ENCODE measurements at places on chromosomes 16 and 17.

GRCh38 chr17:47718634-47719405, 14.2 kb upstream of the TBX21 start:
- DNase-seq, result no peak

DNA sequence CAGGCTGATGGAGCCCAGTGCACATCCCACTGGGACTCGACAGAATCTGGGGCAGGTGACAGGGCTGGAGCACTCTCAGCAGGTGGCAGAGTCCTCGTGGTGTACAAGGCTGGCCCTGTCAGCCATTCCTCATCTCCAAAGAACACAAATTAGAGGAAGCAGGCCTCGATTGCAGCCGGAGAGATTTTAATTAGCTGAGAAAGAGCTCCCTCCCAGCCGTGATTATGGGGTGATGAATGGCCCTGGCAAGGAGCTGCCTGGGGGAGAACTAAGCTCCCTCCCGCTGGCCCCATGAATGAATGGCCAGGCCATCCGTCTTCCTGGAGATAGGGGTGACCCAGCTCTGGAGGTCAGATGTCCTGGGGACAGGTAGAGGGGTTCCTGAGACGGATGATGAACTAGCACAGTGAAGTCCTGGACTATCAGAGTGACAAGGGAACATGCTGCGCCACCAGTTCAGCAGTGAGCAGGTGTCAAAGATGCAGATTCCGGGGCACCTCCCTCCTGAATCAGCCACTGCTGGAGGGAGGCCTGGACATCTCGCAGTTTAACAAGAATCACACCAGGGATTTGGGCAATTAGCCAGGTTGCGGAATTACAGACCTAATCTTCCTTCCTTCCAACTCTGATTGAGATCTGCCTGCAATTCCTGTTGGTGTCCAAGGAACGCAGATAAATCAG, 35.5 kb downstream of the PIMREG start:
- DNase-seq, result no peak

GRCh38 chr17:41419716-41420115, 4.7 kb downstream of the KRT37 start:
- no peak for DNase-seq

GRCh38 chr16:57562669-57563486, 20.4 kb downstream of the ADGRG5 start:
- DNase-seq, result no peak

DNA sequence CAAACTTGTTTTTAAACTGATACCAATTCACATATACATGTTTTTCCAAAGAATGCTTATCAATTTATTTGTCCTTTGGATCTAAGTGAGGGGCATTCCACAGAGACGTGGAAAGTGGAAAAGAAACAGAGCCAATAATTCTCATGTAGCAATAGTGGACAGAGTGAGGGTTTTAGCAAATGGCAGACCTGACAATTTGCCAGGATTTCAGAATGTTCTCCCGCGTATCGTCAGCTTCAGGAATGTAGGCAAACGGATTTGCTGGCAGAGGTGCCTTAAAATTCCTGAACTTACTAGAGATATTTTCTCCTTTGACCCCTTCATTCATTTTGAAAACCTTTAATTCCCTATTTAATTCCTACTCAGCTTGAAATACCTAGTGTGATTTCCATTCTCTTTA, 193.4 kb upstream of the CPHXL start:
- peak; percentile 33 for DNase-seq

DNA sequence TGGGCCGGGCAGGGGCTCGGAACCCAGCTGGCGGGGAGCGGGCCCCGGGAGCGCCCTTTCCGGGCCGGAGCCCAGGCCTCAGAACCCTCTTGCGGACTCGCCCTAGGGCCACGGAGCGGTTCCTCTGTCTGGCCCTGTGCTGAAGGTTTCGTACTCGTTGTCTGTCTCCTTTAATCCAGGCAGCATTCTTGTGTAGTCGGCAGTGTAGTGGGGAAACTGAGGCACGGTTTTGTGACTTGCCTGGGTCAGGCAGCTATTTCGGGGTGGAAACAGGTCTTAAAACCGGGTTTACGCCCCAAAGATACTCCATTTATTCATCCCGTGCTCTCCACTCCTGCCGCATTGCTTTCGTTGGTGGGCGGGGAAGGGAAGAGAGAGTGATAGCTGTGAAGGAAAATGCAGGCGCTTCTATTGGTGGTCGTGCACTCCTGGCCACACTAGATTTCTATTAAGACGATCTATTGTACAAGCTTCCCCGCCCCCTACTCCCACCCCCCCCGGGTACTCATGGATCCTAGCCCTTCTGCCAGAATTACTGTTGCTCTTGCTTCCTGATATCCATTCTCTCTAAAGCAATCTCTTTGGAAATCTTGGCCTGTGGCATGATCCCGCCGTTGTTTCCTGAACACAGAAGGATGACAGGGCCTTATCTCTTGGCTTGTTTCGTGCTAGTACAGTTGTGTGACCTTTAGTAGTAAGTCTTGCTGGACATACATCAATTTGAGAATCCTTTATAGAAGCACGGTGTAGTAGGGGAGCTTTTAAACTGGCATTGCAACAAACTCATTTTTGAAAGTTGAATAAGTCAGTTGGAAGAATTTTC, 751 bp downstream of the DCAF7 start:
- peak; percentile 48 for DNase-seq

DNA sequence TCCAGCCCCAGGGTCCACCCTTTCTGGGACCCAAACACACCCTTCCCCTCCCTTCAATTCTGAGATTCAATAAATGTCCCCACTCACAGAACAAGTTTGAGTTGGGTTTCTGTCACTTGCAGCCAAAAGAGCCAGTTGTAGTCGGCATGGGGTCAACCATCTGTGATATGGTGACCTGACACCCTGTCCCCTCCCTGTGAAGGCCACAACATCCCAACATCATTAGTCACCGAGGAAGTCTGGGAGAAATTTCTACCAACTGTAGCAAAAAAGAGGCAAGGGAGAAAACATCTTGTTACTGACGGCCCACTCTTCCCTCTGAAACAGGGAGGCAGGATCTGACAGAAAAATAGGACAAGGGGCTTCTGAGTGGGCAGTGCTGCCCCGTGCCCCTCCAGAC, 638 bp upstream of the LYZL6 start:
- no peak for DNase-seq

DNA sequence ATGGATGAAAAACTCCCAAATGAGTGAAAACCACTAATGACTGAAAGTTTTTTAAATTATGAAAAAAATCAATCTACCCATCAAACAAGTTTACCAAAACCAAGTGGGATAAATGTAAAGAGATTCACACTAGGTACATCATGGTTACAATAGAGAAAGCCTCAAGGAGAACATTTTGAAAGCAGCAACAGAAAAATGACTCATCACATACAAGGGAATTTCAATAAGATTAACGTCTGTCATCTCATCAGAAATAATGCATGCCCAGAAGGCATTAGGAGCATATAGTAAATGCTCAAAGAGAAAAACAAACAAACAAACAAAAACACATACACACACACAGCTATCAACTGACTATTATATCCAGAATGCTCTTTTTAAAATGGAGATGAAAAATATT, 261.8 kb upstream of the KIF2B start:
- no peak for DNase-seq

DNA sequence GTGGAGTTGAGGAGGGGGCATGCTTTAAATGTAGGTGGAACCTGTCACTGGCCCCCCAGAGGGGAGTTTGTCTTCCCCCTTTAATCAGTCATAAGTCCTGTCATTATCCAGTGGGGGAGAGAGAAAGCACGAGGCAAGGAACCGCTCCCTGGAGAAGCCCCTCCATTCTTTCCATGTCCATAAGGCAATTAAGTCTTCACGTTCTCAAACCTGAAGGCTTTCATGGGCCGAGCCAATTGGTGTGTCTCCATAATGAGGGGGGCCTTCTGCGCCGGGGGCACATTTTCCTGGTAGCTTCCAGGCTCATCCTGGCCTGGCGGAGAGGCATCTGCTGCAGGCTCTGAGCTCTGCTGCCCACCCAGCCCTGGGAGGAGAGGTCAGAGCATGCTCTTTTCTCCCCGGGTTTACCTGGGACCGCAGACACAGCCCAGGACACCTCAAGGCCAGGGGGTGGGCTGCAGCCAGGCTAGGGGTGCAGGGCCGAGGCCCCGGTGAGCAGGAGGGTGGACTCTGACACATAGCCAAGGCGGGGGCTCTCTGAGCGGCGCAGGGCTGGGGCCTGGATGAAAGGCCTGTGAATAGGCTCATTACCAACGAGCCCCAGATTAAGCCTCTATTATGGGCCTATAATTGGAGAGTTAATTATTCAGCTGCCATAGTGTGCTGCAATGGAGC, 42.5 kb downstream of the C16orf78 start:
- DNase-seq, result no peak

DNA sequence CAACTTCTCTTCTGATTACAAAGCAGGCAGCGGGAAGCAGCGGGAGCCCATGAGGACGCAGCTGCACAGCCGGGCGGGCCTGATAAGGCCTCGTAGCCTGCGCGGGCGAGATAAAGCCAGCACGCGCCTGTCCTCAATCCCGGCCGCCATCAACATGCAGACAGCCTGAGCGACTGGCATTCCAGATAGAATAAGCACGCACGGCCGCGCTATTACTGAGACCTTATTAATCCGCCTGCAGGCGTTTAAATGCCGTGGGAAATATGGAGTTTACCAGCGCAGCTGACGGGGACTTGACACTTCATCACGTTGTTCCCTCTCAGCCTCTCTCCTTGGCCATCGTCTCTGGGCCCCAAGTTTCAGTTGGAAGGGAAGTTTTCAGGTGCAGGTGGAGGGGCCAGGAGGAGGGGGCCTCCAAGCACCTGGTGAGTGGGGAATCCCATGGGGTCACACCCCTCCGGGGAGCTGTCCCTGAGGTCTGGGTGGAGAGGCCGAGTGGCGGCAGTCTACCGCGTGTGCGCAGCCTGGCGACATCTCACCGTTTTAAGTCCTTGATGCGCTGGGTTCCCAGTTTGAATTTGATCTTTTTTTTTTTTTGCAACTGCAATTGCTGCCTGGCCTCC, 27.3 kb upstream of the CBFA2T3 start:
- DNase-seq, result no peak

DNA sequence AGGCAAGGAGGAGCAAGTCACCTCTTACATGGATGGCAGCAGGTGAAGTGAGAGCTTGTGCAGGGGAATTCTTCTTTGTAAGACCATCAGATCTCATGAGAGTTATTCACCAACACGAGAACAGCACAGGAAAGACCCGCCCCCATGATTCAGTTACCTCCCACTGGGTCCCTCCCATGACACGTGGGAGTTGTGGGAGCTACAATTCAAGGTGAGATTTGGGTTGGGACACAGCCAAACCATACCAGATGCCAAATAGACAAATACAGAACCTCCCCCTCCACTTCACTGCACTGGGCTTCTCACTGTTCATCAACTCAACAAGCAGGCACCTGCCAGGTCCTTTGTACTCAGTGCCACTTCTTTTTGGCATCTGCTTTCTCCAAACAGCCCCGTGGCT, 100.2 kb downstream of the WSCD1 start:
- no peak for DNase-seq

DNA sequence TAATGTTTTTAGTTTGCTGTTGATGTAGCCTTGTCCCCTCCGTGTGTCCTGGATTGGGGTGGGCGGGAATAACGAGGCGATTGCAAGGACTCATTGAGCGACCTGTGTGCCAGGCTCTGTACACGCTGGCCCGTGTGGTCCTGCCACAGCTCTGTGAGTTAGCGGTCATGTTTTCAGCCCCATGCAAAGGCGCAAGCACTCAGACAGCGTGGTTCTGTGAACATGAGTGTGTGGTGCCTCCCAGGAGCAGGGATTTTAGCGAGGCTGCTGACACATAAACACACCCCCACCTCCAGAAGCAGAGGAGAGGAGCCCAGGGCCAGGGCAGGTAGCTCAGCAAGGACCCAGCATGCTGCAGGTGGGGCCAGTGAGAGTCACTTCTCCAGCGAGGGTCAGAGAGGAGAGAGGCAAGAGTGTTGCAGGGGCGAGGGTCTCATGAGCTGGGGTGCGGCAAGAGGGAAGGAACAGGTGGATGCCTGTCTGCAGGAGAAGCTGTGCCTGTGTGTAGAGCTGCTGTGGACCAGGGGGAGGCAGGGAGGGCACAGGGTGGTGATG, 115.3 kb downstream of the OR1D5 start:
- no peak for DNase-seq

DNA sequence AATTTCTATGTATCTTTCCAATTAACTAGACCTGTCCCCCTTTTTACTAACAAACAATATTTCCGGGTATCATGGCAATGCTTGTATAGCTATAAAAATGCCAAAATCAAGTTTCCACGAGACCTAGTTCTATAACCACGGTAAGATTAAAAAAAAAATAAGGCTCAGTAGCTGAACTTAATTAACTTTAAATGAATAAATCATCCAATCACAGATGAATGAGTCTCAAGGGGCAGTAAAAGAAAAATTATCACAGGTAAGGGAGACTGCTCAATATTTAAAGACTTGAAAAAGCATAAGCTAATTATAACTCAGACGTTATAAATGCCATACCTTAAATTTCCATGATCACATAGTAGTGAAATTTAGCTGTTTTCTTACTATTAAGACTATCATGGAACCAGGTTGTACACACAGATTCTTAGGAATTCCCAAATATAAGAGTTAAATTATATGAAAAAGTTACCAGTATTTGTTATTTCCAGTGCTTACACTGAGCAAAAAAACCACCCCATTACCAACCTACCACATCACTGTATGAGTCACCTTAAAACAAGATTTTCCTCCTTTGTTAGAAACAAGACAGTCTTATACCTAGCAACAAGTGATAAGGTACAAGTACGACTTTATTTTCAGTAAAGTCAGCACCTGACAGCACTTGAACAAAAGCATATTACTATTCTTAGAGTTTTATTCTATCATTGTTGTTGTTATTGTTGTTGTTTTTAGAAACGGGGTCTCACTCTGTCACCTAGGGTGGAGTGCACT, 20.6 kb downstream of the SSH2 start:
- DNase-seq, result no peak

GRCh38 chr16:72317446-72317845, 145.5 kb upstream of the PMFBP1 start:
- DNase-seq, result peak; percentile 26

GRCh38 chr16:66354034-66354909, 12.2 kb upstream of the CDH5 start:
- no peak for DNase-seq

GRCh38 chr16:12829096-12829888, 25.6 kb upstream of the CPPED1 start:
- DNase-seq, result no peak

GRCh38 chr17:65696739-65697394, 135.4 kb upstream of the AXIN2 start:
- peak; percentile 85 for DNase-seq

DNA sequence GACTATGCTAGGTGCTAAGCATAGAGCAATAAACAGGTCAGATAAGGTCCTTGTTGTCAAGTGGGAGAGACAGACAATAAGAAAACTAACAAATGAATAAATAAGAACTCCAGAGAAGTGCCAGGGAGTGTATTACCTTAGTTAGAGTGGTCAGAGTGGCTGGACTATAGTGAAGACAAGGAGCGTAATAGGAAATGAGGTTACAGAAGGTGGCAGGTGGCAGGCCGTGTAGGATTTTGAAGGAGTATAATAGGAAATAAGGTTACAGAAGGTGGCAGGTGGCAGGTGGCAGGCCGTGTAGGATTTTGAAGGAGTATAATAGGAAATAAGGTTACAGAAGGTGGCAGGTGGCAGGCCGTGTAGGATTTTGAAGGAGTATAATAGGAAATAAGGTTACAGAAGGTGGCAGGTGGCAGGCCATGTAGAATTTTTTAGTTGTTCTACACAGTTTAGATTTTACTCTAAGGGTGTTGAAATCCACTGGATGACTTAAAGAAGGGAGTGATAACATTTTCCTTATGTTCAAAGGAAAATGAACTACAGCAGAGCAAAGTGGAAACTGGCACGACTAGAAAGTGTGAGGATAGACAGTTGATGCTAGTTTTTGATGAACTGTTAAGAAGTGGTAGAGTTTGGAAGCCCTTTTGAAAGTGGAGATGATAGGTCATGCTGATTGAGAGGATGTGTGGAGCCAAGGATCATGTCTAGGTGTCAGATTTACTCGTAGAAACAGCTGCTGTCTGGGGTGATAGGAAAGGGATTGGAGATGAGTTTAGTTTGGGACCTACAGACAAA, 3.6 kb upstream of the KRTAP3-1 start:
- DNase-seq, result no peak
